ENCODE measurements at places on chromosomes 2 and 18. TPM values are rescaled to one million over a fixed set of nuclear protein-coding genes. Genes with fewer than 3 reads are reported as not detected.

CELF4 gene
- not detected for total RNA-seq

SLC16A14 gene
- total RNA-seq, result 2.4 TPM

RGPD4 gene
- not detected for total RNA-seq

KCNG2 gene
- total RNA-seq, result not detected

DNA sequence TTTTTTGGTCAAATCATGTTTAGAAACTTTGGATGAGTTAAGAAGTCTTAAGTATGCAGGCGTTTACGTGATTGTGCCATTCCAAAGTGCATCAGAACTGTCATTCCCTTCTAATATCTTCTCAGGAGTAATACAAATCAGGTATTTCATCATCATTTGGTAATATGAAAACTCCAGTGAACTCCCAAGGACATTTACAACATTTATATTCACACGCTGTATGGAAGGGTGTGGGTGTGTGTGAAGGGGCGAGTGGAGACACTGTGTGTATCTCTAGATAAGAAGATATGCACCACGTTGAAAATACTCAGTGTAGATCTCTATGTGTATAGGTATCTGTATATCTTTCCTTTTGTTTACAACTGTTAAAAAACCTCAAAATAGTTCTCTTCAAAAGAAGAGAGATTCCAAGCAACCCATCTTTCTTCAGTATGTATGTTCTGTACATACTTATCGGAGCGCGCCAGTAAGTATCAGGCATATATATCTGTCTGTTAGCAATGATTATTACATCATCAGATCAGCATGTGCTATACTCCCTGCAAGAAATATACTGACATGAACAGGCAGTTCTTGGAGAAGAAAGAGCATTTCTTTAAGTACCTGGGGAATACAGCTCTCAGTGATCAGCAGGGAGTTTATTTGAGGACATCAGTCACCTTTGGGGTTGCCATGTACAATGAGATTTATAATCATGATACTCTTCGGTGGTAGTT, 29.3 kb downstream of the COX7A2L start:
- no peak overlapping the region for H3K27ac ChIP-seq
- H3K4me1 ChIP-seq, result no peaks in the 10 kb centered on the region
- no peak for DNase-seq
- H3K4me3 ChIP-seq, result no peak overlapping the region
- H3K27me3 ChIP-seq, result no peaks in the 10 kb centered on the region

GRCh38 chr18:76750917-76751890, 71.2 kb upstream of the ZNF236 start:
- H3K27me3 ChIP-seq, result no peaks in the 10 kb centered on the region
- no peaks in the 10 kb centered on the region for H3K4me1 ChIP-seq
- no peaks in the 10 kb centered on the region for H3K36me3 ChIP-seq
- no peak overlapping the region for H3K4me3 ChIP-seq
- DNase-seq, result no peak

DNA sequence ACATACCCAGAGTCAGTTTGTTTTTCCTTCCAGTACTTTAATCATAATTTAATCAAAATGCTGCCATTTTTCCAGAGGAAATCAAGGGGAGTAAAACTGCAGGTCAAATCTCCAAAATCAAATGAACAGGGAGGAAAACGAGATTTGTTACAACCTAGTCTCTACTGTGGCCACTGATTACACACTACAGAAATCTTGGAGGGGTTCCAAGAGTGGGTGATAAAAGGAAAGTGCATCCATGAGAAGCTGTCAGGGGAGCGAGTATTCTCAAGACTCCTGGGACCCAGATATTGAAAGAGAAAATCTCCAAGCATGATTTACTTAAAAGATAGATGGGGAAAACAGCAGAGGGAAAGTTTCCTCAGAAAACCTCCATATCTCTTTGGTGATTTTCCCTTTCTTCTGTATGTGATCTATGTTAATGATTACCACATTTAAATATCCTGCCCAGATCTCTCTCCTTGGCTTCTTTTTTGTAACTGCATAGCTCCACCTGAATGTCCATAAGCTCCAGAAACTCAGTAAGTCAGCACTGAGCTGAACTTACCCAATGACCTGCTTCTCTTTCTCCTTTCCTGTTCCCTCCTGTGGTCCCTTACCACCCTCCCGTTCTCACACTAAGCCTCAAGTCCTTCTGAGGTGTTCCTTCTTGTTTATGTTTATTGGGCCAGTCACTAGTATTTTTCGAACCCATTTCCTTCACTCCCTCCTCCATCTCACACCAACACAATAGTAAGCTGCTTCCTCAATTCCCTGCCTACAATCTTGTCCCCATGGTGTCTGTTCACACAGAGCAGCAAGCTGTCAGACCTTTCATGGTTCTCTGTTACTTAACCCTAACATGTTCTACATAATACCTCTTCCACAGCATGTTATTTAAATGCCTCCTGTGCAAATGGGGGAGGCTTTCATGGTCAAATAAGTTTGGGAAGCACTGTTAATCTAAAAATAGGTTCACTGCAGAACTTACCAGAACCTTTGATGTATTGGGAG, 73.9 kb upstream of the TWSG1 start:
- no peaks in the 10 kb centered on the region for H3K4me1 ChIP-seq
- no peak overlapping the region for H3K4me3 ChIP-seq
- H3K27me3 ChIP-seq, result no peaks in the 10 kb centered on the region
- no peak for DNase-seq

GRCh38 chr2:237879058-237879430, 19.6 kb downstream of the RAMP1 start:
- H3K27ac ChIP-seq, result no peak overlapping the region
- no peak for DNase-seq
- H3K4me3 ChIP-seq, result no peak overlapping the region
- H3K4me1 ChIP-seq, result no peaks in the 10 kb centered on the region
- no peaks in the 10 kb centered on the region for H3K36me3 ChIP-seq

GRCh38 chr2:120513776-120514357, 167.9 kb downstream of the INHBB start:
- no peak overlapping the region for H3K4me3 ChIP-seq
- no peaks in the 10 kb centered on the region for H3K4me1 ChIP-seq

GRCh38 chr2:182541268-182541667, 114.4 kb upstream of the PDE1A start:
- H3K4me3 ChIP-seq, result no peak overlapping the region
- no peak overlapping the region for H3K27ac ChIP-seq
- H3K4me1 ChIP-seq, result no peaks in the 10 kb centered on the region

- no peak overlapping the region for H3K4me3 ChIP-seq
- no peaks in the 10 kb centered on the region for H3K36me3 ChIP-seq
- no peaks in the 10 kb centered on the region for H3K27me3 ChIP-seq
- peaks cover 48% of the 10 kb centered on the region for H3K4me1 ChIP-seq
These were observed 71.9 kb downstream of the EPC2 start for GRCh38 chr2:148716378-148716920.

DNA sequence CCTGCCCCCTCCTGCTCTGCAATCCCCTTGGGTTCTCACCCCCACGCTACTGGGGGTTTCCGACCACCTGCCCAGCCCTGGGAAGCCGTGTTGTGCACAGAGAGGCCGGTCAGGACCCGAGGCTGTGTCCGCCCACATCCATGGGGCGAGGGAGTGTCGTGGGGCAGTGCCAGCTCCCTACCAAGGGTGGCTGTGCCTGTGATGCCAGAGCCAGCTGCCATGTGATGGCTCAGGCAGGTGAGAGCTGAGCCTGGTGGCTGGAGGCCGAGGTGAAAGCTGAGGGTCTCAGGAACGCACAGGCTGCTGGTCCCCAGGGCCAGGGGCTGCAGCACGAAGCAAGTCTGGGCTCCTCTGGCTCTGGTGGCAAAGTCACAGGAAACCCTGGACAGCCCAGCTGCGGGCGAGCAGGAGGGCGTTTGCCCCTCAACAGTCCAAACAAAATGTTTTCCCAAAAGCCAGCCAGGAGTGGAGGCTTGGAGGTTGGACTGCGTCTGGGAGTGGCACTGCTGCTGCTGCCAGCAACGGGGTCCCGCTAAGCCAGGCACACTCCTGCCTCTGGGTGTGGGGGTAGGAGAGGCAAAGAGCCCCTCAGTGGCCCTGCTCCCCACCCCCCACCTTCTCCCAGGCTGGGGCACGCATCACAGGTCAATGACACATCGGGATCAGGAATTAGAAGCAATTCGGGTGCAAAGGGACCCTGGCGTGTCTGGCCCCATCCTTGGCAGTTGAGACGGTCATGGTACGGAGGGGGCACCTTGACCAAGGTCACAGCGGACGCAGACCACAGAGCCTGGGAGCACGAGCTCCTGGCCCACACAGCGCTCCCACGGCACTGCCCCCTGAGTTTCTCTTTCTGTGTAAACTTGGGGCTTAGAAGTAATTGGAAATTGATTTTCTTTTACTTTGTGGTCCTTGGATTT, 72.4 kb upstream of the GPC1 start:
- no peaks in the 10 kb centered on the region for H3K27me3 ChIP-seq
- no peaks in the 10 kb centered on the region for H3K4me1 ChIP-seq
- no peak overlapping the region for H3K4me3 ChIP-seq
- no peak for DNase-seq

- H3K36me3 ChIP-seq, result no peaks in the 10 kb centered on the region
- H3K27me3 ChIP-seq, result no peaks in the 10 kb centered on the region
These were observed 36.6 kb upstream of the DSC1 start for GRCh38 chr18:31199190-31199769.

DNA sequence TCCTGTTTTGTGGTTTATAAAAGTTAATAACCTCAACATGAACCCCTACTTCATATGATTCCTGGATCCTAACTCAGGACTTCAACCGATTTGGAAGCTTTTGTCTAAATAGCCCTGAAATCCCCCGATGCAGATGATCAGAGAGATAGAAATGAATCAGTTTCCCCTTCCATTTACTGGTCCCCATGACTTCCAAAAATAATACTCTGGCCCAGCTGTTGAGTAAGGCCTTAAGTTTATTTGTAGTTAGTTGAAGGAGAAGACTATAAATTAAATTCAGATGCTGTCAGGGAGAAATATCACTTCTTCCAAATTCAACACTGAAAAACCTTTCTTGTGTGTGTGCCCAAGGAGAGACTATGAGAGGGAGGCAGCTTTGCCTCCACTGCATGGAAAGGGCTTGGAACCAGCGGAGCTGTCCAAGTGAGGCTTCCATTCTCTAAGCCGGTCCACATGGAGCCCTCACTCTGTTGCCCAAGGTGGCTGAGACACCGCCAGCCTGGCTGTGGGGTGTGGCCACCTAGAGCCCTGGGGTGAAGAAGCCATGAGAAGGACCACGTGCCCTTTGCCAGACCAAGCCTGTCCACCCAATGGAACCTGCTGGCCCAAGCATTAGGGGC, 53.6 kb downstream of the PIEZO2 start:
- H3K36me3 ChIP-seq, result no peaks in the 10 kb centered on the region
- H3K27ac ChIP-seq, result no peak overlapping the region
- H3K4me1 ChIP-seq, result no peaks in the 10 kb centered on the region
- no peak overlapping the region for H3K4me3 ChIP-seq
- no peak for DNase-seq

GRCh38 chr2:47195148-47195547, 40.0 kb upstream of the STPG4 start:
- no peaks in the 10 kb centered on the region for H3K27me3 ChIP-seq
- H3K27ac ChIP-seq, result no peak overlapping the region

GRCh38 chr2:169285531-169286235, 76.7 kb downstream of the LRP2 start:
- H3K36me3 ChIP-seq, result no peaks in the 10 kb centered on the region
- H3K4me3 ChIP-seq, result no peak overlapping the region
- H3K4me1 ChIP-seq, result no peaks in the 10 kb centered on the region
- no peaks in the 10 kb centered on the region for H3K27me3 ChIP-seq
- no peak overlapping the region for H3K27ac ChIP-seq
- DNase-seq, result no peak

- H3K4me1 ChIP-seq, result no peaks in the 10 kb centered on the region
- no peak overlapping the region for H3K27ac ChIP-seq
- no peaks in the 10 kb centered on the region for H3K27me3 ChIP-seq
- H3K4me3 ChIP-seq, result no peak overlapping the region
These were observed 587.0 kb upstream of the DSEL start for GRCh38 chr18:68103561-68103960.

- H3K27ac ChIP-seq, result no peak overlapping the region
- no peaks in the 10 kb centered on the region for H3K27me3 ChIP-seq
- no peaks in the 10 kb centered on the region for H3K4me1 ChIP-seq
- H3K36me3 ChIP-seq, result no peaks in the 10 kb centered on the region
These were observed 112.7 kb upstream of the SLC35G4 start for GRCh38 chr18:11496526-11497172.

DNA sequence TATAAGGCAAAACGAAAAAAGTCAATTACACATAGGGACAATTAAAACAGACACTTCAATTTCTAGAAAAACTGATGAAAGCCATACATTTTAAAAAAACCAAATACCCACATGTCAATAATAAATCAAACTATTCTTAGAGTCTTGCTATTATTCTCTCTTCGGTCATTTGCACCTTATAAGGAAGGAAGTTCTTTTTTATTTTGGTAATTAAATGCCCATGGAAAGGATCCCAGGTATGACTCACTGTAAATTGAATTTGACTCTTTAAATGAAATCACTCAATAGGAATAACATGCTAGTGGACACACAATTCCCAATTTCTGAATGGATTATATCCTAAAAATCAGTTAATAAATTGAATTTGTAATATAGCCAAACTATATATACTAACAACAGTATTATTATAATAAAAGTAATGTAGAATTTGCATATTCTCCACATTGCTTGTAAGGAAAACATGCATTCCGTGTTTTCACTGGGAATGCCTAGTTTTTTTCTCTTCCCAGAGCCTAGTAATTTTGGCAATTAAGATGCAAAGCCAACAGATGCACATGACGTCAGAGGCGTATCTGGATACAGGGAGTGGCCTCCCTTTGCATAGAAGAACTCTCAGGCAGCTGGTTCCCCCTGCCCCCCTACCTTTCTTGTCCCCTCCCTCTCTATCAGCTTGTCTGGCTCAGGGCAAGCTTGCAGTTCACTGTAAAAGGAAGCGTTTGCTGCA, 153.5 kb upstream of the PGAP1 start:
- no peaks in the 10 kb centered on the region for H3K27me3 ChIP-seq
- DNase-seq, result no peak
- H3K27ac ChIP-seq, result no peak overlapping the region
- H3K36me3 ChIP-seq, result peaks cover 21% of the 10 kb centered on the region

GRCh38 chr18:76604935-76605240, 109.8 kb upstream of the ZNF516 start:
- no peaks in the 10 kb centered on the region for H3K27me3 ChIP-seq
- H3K27ac ChIP-seq, result no peak overlapping the region

DNA sequence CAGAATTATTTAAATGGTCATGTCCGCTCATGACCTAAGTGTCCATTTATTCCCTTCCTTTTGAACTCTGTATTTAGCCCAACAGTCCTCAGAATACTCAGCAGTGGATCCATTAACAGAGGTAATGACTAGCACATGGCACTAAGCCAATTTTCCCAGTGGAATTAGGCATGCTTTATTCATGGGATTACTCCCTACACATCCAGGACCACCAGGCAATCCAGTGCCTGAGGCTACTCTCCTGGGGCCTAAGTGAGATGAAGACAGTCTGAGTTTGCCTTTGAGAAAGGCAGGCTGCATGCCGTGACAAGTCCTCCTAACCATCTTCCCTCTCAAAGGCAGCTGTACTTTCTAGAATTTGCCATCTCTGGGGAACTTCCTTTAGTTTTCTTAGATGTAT, 128.6 kb downstream of the SPOPL start:
- H3K4me3 ChIP-seq, result no peak overlapping the region
- no peak overlapping the region for H3K27ac ChIP-seq
- H3K27me3 ChIP-seq, result no peaks in the 10 kb centered on the region
- DNase-seq, result no peak
- H3K4me1 ChIP-seq, result no peaks in the 10 kb centered on the region

GRCh38 chr18:410047-410455, 90.5 kb downstream of the COLEC12 start:
- no peak for DNase-seq
- no peaks in the 10 kb centered on the region for H3K4me1 ChIP-seq
- no peaks in the 10 kb centered on the region for H3K27me3 ChIP-seq
- no peak overlapping the region for H3K27ac ChIP-seq

- H3K27ac ChIP-seq, result no peak overlapping the region
- no peak overlapping the region for H3K4me3 ChIP-seq
- no peaks in the 10 kb centered on the region for H3K36me3 ChIP-seq
- no peak for DNase-seq
- no peaks in the 10 kb centered on the region for H3K27me3 ChIP-seq
- no peaks in the 10 kb centered on the region for H3K4me1 ChIP-seq
These were observed 39.9 kb upstream of the TSPYL6 start for GRCh38 chr2:54295911-54296310.
